Activated CD8-positive, alpha-beta T cell treated with anti-CD3 and anti-CD28 coated beads for 36 hours (primary cell): ENCODE measurements at places on chromosomes 7 and 10. TPM values are rescaled to one million over a fixed set of nuclear protein-coding genes. Genes with fewer than 3 reads are reported as not detected.

The SEC61G gene
- 172 TPM for total RNA-seq

The MYH16 gene
- not detected for total RNA-seq

The PDE6C gene
- not detected for total RNA-seq

The GNAT3 gene
- not detected for total RNA-seq

DNA sequence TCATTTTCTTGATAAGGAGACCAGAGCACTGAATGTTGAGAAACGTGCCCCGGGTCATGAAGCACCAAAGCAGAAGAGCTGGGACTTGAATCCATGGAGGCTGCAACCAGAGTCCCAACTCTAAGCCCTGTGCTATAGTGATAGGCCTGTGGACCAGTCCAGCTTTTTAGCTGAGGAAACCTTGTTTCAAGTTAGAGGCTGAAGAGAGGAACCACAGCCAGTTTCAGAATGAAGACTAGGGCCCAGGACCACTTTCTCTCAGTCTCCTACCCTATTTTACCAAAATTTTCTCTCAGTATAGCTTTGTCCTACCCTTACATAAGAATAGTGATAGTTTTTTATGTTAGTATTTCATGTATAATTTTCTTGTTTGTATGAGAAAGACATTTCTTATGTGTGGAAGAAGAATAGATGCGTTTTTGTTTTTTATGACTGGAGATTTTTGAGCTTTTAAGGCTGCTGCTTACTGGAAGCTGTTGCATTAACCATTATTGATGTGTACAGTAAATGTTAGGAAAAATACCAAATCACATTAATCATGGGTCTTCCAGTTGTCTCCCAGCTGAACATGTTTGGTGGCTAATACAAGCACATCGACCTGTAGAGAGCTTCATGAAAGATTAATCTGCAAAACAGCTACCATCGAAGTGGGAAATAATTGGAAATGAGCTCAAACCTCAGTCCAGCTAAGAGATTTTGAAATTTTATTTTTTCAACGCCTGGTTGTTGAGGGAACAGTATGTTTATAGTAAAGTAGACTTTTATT is 45.0 kb upstream of the CSTF2T start:
- no peaks in the 10 kb centered on the region for H3K36me3 ChIP-seq
- DNase-seq, result no peak
- no peak overlapping the region for H3K27ac ChIP-seq

DNA sequence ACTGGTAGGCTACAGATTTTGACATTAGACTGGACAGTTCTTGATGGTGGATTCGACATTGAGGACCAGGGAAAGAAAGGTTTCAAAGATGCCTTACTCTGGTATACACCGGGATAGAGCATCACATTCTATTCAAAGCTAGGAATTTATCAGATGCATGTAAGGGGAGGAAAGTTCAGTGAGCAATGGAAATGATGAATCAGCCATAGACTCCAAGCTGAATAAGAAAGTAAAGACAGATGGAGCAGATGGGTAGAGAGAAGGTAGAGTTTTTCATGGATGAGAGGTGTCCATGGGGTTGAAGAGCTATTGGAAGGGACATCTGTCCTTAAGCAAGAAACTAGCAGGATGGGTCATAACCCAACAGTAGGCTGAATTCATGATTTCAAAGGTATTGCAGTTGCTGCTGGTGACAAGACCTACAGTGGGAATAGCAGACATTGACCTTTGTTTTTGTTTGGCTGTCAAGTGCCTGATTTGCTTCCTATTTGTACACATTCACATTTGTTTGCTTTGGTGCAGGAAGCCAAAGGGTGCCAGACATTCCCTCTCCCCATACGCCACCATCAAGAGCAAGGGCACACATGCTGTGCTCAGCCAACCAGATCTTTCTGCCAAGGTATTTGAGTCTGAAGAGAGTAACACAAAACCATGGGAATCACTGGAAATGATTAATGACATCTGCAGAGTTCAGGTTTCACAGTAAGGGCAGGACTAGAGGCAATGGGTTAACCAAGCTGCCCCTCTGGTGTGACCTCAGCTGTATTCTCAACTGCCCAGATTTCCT is 8.6 kb upstream of the CACUL1 start:
- H3K36me3 ChIP-seq, result no peaks in the 10 kb centered on the region
- no peak overlapping the region for H3K4me3 ChIP-seq
- H3K27ac ChIP-seq, result no peak overlapping the region
- DNase-seq, result no peak

DNA sequence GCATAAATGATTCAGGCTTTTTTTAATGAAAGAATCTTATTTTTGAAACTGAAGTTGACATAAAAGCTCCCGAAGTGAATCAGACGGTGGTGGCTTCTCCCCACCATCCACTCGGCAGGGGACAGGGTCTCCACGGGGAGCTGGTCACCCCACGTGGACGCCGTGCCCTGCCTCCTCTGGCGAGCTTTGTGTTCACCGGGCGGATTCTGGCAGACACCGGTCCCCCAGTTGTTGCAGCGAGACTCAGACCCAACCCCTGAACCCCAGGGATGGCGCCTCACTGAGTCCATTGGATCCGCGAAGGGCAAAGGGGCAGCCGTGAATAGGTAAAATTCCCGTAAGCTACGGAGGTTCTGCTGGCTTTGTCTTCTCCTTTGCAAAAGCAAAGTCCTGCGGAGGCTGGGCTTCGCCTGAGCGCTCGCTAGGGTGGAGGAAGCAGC is 38.4 kb downstream of the PTPRN2 start:
- DNase-seq, result no peak
- H3K36me3 ChIP-seq, result no peaks in the 10 kb centered on the region
- no peaks in the 10 kb centered on the region for H3K4me1 ChIP-seq
